GM12891 (cell line): ENCODE measurements at places on chromosomes 7 and 10.

GRCh38 chr7:108003599-108003935 lies 606 bp upstream of the LAMB1 start:
- no peak for DNase-seq

DNA sequence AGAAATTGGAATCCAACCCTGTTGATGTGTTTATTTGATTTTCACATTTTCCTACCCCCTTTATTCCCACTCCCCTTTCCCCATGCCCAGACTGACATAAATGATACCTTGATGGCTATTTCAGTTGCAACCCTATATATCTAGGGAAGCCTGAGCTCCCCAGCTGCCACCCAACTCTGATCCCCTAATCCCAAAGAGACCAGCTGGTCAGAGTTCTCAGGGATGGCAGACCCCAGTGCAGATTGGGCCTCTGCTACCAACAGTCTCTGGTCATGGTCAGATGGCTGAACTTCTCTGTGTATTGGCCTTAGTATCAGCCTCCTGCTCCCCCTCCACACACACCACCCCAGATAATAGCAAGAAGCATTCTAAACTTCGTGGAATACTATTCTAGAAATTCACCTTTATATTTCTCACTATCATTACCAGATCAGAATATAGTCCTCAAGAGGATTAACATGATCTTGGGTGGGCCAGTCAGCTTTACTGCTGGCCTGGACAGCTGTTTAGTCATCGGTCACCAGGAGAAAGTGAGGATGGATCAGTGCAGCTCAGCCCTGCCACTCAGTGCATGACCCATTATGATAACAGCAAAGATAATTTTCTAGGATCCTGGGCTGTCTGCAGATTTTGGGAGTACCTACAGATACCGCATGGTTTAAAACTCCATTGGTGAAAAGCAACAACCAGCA lies 24.5 kb upstream of the BTRC start:
- no peak for DNase-seq

GRCh38 chr10:74035303-74035702 lies 37.4 kb downstream of the VCL start:
- DNase-seq: no peak

DNA sequence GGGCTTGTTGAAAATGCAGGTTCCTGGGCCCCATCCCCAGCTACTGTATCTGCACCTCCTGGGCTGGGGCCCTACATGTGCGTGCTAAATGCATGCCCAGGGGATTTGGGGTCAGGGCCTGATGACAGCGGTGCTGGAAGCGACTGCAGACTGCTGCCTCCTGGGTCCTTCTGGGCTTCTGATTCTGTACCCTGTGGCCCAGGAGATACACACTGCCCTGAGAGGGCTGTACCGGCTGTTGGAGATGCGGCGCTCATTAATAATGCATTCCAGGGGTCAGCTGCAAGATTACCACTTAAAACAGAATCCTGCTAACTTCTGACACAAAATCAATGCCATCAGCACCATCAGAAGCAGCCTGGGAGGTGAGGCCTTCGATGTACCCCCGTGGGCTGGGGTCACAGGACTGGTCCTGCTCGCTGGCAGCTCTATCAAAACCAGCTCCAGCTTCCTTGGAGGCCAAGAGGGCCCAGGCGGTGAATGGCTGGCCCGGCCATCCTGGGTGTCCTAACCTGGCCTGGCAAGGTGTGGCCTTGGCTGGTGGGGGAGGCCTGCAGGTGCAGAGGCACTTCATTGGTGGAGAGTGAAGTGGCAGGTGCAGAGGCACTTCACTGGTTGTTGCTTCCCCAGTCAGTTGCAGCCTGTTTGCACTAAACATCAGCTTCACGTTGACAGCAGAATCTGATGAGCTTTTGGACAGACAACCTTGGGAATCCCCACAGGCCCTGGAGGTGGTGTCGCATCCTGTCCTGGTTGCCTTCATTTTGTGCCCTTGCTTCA lies 79.2 kb downstream of the GLRX3 start:
- no peak for DNase-seq

DNA sequence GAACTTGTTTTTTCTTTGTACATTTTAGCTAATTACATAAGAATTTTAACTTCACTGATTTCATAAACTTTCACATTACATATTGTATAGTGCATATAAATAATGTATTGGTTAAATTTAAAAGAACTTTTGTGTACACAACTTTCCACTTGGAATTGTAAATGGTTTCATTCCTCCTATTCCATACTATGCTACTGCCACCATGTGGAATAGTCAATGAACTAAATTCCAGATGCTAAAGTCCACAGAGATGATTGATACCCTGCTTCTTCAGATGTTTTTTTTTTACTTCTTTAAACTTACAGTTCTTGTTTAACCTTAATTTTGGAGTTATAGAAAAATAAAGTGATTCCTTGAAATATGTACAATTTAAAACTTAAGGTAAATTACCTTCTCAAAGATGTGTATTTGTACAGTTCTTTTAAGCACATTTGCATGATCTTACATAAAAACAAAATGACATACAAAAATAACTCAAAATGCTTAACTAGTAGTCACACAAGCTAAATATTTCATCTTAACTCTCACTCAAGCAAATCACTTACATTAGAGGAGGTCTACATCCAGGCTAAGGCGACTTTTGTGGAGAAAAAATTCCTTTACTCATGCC lies 247.6 kb upstream of the HGF start:
- DNase-seq: no peak

DNA sequence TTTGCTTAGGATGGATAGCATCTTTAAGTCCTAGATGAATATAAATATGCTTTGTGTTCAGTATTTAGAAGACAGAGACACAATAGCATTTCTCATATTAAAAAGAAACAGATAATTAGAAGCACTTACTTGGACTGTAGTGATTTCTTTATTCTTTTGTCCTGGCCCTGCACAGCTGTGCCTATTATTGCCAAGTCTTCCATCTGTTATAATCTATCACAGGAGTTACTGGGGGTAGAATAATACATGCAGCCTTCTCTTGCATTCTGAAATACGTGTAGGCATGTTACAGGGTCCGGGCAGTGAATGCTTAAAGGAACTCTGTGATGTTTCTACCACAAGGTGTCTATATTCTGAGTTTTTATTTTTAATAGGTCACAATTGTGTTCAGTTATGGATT lies 461.5 kb upstream of the COBL start:
- no peak for DNase-seq

GRCh38 chr10:73247509-73248258 lies 629 bp upstream of the DNAJC9 start:
- DNase-seq: no peak

DNA sequence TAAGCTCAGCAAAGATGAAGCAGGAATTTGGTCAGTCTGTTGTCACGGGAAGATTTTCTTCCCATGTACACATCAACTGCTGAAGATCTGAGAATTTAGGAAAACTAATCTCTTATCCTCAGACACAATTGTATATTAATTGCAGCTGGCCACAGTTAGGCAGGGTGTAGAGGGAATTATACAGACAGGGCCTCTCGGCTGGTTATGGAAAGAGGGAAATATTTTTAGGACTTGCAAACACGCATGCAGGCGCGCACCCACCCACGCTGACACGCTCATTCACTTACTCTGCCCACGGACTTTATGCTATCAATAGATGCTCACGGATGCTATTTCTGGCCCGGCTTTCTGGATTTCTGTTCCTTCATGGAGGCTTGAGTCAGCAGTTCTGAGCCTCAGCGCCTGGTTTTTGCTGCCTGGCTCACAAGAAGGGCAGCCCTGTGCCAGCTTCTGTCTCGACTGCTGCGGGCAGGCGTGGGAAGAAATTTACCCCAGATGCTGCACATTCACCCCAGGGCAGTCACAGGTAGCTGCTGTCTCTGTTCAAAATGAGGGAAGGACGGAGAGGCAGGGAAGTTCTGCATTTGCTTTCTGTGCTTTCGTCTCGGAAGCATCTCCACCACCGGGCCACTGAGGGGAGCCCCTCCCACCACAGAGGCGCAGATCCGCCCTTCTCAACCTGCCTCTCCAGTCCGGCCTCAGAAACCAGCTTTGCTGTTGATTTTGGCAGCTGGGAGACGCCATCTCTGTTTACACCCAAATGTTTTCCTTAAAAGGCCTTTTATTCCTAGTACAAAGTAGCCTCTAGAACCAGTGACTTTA lies 116.3 kb upstream of the BTBD16 start:
- no peak for DNase-seq

DNA sequence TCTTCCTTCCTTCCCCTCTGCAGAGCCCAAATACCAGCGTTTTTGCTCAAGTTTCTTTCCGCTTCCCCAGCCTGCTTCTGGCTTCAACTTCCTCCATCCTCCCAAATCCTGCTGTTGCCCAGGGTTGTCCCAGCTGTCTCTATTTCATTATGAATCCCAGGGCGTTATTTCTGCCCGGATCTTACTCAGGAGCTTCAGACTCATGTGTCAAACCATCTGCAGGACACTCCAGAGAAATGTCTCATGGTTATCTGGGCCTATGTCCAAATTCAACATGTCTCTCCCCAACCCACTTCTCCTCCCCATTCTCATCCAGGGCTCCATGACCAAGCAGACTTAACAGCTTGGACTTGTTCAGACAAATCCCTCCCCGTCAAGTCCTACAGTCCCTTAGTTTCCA lies 15.6 kb downstream of the ARHGAP22 start:
- DNase-seq: no peak

- no peak for DNase-seq
Observed at GRCh38 chr7:155166673-155167370, 96.7 kb downstream of the HTR5A start.

DNA sequence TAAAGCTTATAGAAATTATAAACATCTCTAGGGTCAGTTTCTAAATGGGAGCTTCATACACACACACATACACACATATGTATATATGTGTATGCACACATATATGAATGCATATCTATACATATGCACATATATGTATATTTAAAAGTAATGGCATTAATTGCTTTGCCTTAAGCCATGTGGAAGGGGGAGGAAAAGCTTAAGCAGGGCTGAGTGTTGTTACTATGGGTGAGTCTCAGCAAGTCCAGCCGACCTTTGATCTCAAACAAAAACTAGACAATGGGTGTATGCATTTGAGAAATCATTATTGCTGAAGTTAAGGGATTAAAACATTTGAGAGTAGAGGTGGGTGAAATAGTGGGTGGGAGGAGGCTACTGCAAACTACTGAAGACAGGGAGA lies 546.7 kb downstream of the MAGI2 start:
- no peak for DNase-seq
